ENCODE measurements at places on chromosomes 11 and 22.

DNA sequence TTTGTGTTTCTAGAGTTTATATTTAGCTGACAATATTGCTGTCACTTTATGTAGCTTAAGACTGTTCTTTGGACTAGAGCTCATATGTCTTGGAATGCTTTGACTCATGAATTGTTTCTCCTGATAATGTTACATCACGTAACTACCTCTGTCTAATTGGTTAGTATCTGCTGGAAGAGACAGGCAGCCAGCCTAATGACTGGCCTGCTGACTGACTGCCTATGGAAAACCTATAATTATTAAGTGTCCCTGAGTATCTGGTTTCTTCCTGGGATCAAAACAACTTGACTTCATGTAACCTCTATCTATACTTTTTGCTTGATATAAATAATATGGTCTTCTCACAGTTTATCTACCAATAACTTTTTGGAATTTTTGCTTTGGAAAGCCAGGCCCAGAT lies 9.4 kb downstream of the SOX6 start:
- no peak for DNase-seq

DNA sequence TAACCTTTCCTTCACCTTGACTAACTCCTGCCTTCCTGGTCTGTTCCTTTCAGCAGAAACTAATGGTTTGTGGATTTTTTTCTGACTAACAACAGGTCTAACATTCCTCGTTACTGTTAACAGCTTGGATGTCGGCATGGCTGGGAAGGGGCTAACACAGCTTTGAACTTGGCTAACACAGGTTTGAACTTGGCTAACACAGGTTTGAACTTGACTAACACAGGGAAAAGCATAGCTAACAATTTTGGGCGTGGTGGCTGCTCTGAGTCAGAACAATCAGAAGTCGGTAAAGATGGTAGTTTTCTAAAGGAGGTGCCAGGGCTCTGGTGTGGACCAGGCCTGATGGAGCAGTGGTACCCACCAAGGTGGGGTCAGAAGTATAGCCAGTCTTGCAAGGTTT lies 16.1 kb downstream of the MIAT start:
- DNase-seq: no peak

DNA sequence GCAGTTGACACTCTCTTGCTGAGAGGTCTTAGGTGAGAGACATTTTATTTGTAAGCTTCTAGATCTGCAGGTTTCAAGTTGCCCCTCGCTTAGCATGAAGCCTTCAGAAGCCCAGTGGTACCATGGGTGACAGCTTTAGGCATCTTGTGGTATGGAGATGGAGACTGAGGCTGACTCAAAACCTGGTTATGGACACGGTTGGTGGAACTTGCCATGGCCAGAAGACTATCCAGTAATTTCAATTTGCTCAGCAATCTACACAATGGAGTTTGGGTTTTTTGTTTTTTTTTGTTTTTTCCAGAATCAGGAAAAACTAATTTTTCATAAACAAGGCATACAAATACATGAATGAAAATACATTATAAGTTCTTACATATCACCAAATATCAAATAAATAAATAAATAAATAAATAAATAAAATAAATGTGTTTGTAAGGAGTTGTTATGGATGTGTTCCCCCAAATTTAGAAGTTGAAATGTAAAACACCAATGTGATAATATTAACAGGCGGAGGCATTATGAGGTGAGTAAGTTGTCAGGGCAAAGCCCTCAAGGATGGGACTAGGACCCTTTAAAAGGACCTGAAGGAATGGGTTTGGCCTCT lies 22.6 kb downstream of the ETS1 start:
- DNase-seq: no peak

- no peak for DNase-seq
These were observed 6.6 kb downstream of the RTL6 start for GRCh38 chr22:44491269-44492035.

DNA sequence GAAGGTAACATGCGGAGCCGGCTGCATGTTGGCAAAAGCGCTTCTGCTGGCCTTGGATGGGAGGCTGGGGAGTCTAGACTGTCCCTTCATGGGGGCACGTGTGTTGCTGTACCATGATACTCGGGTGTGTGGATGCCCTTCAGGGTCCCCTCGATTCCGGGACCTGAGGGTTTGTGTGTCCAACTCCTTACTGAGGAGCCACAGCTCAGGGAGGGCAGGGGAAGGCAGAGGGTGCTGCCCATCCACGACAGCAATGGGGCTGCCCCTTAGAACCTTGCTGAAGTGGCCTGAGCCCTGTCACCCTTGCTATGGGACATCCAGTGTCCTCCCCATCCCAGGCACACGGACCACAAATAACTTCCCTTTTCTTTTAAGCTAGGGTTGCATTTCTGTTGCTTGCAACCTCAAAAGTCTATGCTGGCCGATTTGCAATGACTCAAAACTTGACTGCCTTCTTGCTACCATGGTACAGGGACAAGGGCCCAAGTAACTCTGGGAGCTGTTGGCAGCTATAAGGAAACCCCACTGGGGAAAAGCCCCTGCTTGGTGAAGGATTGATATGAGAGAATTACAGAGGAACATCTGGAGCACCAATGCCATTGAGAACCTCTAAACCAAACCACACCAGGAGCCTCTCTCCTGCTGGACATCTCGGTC lies 43.8 kb downstream of the RTL6 start:
- DNase-seq: no peak

DNA sequence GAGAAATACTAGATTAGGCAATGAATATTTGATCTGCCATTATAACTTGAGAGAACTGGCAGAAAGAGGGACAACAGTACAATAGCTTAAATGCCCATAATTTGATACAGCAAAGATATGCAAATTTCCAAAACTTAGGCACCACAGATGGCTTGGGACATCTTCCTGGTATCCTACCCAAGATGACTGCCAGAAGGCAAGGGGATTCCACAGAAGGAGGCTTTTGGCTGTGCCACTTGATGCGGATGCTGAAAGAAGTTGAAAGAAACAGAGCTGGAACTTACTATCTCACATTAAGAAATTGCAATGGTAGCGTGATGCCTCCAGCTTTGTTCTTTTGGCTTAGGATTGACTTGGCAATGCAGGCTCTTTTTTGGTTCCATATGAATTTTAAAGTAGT lies 216.7 kb downstream of the TTC28 start:
- no peak for DNase-seq

GRCh38 chr11:45673441-45673840 lies 8.0 kb upstream of the CHST1 start:
- no peak for DNase-seq

DNA sequence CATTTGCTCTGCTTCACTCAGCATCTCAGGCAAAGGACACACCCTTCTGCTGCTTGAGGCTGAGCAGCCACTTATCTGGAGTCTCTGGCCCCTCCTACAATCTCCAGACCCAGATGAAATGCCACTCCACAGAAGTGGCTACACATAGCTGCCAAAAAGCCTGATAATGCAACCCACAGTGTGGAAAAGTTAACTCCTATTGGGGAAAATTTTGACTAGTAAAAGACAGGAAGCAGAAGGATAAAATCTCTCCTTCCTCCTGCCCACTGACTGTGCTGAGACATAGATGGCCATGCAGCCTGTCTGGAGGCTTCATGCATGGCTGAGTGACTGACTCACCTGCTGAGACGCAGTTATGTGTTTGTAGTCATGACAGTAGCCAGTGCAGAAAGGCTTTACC lies 92.3 kb upstream of the TEAD1 start:
- DNase-seq: no peak

GRCh38 chr22:45036154-45036553 lies 26.3 kb upstream of the PHF21B start:
- DNase-seq: no peak

- no peak for DNase-seq
These were observed 25.3 kb upstream of the NOX4 start for GRCh38 chr11:89516496-89516895.

GRCh38 chr11:13127161-13127560 lies 118.0 kb downstream of the RASSF10 start:
- no peak for DNase-seq

DNA sequence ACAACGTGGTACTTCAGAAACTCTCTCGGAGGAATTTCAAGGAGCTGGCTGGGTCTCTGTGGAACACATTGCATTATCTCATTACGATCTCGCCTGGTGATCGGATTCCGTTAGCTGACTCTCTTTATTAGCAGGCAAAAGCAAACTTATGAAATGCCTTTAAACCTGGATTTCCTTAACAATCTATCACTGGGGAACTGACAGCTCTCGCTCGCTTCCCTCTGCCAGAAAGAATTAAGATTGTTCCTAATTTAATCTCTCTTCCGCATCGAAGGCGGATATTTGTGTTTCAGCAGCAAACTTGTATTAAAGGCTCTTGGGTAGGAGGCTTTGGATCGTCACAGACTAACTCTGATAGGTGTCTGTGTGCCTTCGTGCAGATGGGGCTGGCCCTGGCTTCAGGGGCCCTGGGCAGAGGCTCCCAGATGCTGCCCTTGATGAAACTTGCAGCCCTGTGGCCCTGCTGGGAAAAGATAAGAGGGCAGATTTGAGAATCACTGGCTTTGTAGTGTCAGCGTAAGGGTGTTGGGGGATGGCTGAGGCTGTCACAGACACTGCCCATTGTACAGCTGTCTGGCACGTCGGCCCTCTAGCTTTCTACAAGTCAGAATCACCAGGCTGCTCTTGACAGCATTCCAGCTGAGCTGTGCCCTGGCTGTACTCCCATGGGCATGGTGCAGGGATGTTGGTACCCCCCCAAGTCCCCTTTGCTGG lies 162.2 kb upstream of the NECTIN1 start:
- DNase-seq: no peak

DNA sequence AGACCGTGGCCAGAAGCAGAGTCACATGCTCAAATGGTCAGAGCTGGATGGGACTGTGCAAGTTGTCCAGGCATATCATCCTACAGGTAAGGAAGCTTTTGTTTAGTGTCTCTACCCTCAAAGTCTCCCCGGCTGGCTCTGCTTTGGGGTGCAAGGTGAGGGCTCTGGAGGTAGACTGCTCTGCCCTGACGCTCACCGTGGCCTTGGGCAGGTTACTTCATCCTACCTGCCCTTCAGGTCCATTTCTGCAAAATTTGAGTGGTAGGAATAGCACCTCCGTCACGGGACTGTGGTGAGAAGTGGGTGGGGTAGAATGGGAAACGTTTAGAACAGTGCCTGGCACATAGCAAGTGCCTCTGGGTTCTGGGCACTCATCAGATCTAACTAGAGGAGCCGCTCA lies 42.2 kb downstream of the NAT10 start:
- no peak for DNase-seq

DNA sequence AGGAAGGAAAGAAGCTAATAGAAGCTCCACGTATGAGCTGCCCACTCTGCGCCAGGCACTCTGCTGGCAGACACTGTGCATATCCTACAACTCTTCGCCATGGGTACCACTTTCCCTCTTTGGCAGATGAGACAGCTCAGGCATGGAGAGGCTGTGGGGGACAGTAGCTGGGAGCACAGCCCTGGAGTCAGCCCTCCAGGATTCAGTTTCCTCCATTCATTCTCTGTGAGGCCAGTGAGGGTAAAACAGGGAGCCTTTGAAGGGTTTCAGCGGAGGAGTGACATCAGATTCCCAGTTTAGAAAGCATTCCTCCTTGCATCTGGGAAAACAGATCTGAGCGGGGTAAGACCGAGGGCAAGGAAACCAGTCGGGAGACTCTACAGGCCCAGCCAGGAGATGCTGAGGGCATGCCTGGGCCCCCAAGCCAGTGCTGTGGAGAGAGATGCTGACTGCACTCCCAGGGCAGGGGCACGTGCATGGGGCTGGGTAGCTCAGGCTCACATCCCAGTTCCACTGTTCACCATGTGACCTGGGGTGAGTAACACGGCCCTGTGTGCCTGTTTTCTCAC lies 58.3 kb upstream of the EMID1 start:
- no peak for DNase-seq

All from left renal pelvis (tissue), 4 donors.